ENCODE measurements at places on chromosomes 5 and 9.

GRCh38 chr9:32571969-32572899 is 725 bp downstream of the NDUFB6 start:
- DNase-seq, result peak; percentile 78

GRCh38 chr5:117182104-117182503 is 607.5 kb upstream of the SEMA6A start:
- DNase-seq, result no peak

DNA sequence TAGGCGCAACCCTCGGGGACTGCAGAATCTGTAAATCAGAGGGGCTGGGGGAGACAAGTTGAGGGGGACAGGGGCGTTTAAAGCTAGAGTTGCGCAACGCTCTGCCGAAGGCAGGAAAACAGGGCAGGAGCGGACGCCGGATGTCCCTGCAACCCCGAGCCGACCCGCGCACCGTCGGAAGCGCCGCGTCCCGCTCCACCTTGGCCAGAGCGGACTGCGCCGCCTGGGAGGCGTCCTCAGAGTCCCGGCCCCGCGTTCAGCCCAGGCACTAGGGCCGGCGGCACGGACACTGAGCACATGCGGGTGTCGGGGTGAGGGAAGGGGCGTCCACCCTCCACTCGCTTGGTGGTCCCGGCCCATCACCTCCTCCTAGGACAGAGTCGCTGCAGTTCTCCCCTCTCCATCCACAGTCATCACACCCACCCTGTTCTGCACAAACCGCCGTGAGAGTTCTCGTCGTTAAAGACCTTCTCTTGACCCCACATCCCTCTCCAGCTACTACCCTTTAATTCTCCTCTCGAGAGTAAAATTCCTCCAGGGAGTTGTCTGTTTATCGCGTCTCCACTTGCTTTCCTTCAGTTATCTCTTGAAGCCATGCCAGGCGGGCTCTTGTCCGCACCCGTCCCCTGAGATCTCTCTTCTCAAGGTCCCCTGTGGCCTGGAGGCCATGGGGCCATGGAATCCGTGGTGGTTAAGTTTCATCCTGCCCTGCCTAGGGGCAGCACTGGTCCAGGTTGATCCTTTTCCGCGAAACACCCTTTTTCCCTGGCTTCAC is 796 bp upstream of the PDLIM7 start:
- DNase-seq, result no peak

- peak; percentile 60 for DNase-seq
Observed at GRCh38 chr9:15696979-15697378, 144.1 kb downstream of the CCDC171 start.

DNA sequence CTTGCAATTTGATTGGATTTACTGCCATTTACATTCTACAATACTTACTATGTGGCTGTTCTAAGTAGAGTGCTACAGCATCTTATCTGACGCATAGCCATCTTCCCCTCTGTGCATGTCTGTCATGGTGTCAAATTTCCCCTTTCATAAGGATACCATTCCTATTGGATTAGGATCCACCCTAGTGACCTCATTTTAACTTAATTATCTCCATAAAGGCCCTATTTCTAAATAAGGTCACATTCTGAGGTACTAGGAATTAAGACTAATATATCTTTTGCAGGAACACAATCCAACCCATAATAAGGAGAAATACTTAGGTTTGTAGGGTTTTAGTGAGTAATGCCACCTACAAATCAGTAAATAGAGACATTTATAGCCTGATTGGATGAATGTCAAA is 268.0 kb downstream of the ADAMTSL1 start:
- no peak for DNase-seq

DNA sequence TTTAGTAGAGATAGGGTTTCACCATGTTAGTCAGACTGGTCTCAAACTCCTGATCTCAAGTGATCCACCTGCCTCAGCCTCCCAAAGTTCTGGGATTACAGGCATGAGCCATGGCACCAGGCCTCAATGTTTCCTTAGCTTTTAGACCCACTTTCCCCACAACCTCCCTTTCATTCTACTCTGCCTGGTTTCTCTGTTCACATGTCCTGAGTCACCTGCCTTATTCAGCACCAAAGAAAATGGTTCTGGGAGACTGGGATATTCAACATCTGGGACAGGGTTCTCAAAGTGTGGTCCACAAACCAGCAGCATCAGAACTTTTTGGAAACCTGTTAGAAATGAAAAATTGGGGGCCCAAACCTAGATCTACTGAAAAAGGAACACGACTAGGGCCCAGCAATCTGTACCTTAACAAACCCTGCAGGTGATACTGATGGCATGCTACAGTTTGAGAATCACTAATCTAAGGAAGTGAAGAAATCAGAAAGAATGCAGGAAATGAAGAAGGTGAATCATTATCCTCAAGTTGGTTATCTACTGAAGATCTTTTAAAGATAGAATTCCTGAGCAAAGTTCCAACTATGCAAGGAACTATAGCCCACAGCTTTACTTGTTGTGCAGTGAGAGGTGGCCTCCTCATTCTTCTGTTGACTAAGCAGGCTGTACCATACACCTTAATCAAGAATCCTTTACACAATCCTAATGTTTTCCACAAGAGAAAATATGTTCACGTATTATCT is 51.8 kb upstream of the CTNNAL1 start:
- DNase-seq, result no peak

DNA sequence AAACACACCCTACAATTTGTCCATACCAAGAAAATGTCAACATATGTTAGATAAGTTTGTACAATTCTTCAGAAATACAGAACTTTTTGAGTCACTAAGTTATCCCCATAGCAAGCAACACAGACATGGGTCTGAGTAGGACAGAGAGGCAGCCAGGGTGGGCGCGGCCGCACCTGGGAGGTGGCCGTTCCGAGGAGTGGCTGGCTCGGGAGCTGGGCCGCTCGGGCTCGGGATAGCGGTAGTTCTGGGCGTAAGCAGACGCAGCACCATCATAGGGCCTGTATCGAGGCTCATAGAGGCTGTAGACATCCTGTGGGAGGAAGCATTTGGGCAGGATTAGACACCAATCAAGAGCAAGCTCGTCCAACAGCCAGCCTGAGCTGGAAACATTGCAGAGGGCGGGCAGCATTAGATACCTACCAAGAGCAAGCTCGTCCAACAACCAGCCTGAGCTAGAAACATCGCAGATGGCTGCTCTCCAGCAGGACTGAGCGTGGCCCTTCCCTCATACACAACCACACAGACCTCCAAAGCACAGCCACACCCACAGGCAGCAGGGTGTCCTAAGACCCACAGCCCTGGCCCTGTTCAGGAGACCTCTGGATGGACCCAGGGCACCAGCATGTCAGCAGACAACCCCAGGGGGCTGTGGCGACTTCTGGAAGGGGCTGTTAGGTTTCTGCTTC is 10.9 kb downstream of the SEC16A start:
- DNase-seq, result no peak

Measured in fibroblast of lung (primary cell).